ENCODE measurements at places on chromosomes 4 and X.

GRCh38 chr4:185016946-185017758, 1.1 kb upstream of the HELT start:
- DNase-seq, result no peak

DNA sequence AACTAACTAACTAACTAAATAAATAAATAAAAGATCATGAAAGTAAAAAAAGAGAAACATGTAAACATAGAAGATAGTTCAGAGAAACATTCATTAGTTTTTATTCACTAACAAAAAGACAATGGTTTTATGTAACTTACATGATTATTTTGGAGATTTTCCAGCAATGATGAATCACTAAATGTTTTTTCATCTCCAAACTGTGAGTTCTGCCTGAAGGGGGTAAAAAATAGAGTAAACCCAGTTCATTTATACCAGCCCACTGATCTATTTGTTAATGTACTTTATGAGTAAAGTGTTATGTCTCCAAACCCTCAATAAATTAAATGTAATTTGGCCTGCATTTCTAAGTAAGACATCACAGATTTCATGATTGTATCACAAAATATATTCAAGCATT, 101.1 kb downstream of the ATP8A1 start:
- DNase-seq, result no peak

DNA sequence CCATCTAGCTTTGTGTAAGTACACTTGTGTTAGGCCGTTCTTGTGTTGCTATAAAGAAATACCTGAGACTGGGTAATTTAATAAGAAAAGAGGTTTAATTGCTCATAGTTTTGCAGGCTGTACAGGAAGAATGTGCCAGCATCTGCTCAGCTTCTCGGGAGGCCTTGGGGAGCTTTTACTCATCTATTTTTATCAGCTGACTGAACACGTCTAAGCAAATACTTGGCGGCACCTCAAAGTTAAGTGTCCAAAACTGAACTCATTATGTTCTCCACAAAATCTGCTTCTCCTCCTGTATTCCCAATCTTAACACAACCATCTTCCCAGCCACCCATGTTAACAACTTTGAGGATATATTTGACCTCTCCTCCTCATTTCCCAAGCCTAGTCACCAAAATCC, 42.4 kb upstream of the GATB start:
- DNase-seq, result no peak

- no peak for DNase-seq
Measured at GRCh38 chrX:40663880-40664630, 16.7 kb upstream of the CXorf38 start.

GRCh38 chr4:89434364-89434988, 126.9 kb upstream of the GPRIN3 start:
- no peak for DNase-seq

DNA sequence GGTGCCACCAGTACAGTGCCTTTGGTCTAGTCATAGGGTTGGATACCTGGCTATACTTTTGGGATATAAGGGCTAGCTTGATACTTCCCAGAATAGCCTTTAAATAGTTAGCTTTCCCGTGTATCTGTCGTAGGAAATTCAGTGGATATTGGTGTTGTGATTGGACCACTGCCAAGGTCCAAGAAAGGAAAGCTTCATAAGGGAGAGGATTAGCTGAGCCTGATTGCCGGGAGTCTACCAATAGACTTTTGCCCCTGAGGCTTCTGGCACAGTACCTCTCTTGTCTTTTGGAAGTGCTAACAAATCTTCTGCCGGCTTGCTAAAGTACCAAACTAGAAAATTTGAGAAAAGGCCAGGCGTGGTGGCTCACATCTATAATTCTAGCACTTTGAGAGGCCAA, 350.6 kb downstream of the CHIC1 start:
- no peak for DNase-seq

GRCh38 chr4:188387179-188387791, 248.0 kb downstream of the TRIML1 start:
- DNase-seq, result no peak

GRCh38 chrX:48696909-48697727, 584 bp downstream of the SUV39H1 start:
- DNase-seq, result no peak

DNA sequence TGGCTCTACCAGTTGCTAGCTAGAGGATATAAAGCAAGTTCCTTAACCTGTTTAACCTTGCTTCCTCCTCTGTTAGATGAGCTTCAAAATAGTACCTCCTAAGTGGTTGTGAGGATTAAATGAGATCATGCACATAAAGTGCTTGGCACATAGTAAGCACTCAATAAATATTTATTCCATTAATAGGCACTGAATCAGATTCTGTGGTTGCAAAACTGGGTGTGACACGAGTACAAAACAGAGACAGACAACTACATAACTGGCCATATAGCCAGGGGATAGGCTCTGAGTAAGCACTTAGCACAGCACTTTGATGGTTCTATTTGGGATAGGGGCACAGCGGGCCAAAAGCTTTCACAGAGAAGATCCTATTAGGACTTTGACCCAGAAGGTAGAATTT, 150.3 kb downstream of the RELL1 start:
- DNase-seq, result no peak

GRCh38 chrX:24494647-24495075, 29.6 kb downstream of the PDK3 start:
- no peak for DNase-seq

GRCh38 chrX:11609109-11609508, 56.6 kb downstream of the ARHGAP6 start:
- DNase-seq, result no peak

GRCh38 chr4:105280338-105281123, 133.9 kb downstream of the TET2 start:
- DNase-seq, result no peak

- no peak for DNase-seq
Measured at GRCh38 chr4:81486502-81486901, 14.8 kb upstream of the RASGEF1B start.

DNA sequence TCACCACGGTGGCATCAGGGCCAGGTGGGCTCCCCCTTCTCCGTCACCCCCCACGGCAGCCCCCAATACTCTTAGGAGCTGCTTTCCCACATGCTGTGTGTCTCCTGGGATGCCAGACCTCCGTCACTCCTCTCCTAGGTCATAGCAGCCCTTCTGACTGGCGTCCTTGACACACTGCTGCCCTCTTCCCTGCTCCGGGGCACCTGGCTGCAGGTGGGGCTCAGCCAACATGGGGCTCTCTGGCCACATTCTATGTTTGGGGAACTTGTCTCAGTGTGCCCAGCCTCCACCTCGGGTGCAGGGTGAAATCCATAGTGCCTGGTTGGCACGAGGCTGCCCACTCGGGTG, 13.8 kb downstream of the TMEM175 start:
- no peak for DNase-seq

- no peak for DNase-seq
Measured at GRCh38 chrX:41737065-41737464, 13.1 kb downstream of the GPR82 start.

GRCh38 chr4:165765053-165765452, 108.0 kb upstream of the TLL1 start:
- DNase-seq, result no peak

GRCh38 chr4:73211968-73212367, 46.6 kb downstream of the ANKRD17 start:
- DNase-seq, result no peak

DNA sequence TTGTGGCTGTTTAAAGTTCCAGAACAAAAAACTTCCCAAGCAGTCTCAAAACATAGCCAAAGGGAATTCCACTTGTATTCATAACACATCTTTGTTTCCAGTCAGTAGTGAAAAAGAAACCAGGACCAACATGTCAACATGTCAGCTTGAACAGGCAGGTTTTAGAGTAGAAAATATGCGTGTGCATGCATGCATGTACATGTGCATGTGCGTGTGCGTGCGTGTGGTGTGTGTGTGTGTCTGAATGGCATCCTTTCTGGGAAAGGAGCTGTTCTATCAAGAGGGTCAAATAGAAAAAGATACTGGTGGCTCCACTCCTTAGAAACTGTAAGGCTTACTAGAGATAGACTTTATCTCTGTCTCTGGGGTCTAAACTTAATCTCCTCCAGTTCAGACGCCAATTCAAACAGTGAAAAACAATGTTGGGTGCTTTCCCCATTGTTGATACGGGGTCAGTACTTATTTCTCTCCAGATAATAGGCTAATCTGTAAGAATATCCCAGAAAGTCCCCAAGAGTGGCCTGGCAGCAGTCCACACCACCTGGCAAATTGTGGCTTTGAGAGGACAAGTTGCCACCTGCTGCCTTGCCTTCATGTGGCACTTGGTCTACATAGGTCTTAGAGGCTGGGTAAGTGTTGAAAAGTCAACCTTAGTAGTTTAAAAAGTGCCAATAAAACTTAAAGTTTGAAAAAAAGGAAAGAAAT, 110.4 kb downstream of the SCD5 start:
- no peak for DNase-seq

GRCh38 chrX:25005382-25006185, 10.2 kb downstream of the ARX start:
- no peak for DNase-seq

- peak; percentile 2 for DNase-seq
Measured at GRCh38 chr4:1470816-1471442, 64.7 kb upstream of the NKX1-1 start.

GRCh38 chr4:168831585-168831918, 178.5 kb downstream of the CBR4 start:
- DNase-seq, result no peak

DNA sequence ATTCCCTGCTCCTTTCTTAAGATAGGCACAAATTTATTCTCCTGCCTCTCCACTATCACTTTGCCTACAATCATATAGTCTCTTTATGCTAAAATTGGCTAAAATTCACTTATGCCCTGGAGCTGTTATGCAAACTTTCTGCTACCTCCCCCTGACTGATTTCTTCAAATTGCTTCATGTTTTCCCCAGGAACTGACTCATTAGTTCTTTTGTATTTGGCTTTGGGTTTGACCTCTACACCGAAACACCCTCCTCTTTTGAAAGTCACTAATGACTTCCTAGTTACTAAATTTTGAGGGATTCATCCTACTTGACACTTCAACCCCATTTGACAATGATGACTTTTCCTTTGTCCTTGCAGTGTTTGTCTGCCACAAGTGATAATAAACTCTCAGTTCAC, 222.6 kb downstream of the NDST4 start:
- no peak for DNase-seq

DNA sequence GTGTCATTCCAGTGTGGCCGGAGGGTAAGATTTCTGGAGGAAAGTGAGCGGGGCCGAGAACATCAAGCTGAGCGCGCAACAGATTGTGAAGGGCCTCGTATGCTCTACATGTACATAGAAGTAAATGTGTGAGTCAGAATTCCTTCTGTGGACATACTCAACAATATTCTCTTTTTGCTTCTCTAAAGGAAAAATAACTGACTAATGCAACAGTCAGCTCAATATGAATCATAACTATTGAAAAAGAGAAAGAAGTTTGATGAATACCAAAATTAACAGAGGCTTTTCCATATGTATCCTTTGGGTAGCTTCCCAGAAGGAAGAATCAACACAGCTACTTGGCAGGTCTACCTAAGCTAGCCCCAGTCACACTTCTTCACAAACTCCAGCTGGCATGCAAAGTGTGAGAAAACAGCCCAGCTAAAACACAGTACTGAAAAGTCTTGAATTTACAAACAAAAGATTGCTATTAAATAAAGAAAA, 87.5 kb upstream of the ZFP42 start:
- DNase-seq, result no peak

DNA sequence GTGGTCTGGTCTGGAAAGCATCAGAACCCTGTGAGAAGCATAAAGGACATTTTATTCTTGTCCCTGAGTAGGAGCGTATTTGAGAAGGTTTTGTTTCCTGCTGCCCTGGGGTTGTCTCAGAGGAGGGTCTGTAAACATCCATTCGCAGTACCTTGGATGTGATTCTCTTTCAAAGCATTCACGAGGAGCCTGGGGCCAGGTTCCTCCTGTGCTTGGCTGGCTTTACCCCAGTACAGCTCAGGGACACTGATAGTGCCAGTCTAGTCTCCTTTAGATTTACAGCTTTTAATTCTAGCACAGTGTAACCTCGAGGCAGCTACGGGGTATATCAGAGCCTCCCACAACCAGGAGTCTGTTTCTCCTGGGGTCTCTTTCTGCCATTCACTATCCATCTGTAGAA, 2.7 kb downstream of the CLRN2 start:
- DNase-seq, result no peak

- DNase-seq, result no peak
Measured at GRCh38 chrX:16476692-16477091, 173.3 kb upstream of the S100G start.

GRCh38 chr4:81180916-81181315, 34.1 kb downstream of the PRKG2 start:
- DNase-seq, result no peak

- DNase-seq, result no peak
Measured at GRCh38 chr4:74570095-74570494, 125.2 kb downstream of the AREG start.

GRCh38 chr4:176268963-176269362, at the start of gene ASB5:
TSS of gene ASB5 (minus strand) at chr4:176269222. CDS start at chr4:176269108, 114 bp downstream.
- no peak for DNase-seq

DNA sequence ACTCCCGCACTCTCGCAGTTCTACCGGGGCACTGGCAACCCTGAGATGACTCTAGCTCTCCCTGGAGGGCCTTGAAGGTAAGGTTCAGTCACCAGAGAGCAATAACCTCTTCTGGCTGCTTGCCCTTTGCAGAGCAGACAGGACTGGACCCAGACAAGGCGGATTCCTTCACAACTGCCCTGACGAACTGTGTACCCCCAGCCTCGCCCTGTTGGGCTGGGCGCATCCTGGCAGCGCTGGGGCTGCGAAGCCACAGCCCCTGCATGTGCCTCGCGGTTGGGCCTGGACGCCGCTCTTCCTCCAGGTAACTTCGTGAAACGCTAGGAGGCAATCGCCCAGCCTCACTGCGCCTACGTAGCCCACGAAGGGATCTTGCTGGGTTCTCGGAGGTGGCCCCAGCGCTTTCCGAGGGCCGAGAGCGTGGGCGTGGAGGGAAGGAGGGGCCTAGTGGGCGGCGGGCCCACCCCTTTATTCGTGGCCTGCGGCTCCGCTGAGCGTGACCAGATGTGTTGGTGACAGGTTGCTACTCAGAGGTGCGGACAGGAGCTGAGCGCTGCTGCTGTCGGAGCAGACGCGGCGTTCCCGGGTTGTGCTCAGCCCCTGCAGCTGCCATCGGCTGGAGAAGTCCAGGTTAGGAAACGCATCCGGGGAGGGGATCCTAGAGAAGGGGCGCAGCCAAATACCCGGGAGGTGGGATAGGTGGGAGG, 1.9 kb upstream of the MAMLD1 start:
- no peak for DNase-seq

GRCh38 chr4:150278206-150278605, 200.0 kb downstream of the DCLK2 start:
- DNase-seq, result no peak

DNA sequence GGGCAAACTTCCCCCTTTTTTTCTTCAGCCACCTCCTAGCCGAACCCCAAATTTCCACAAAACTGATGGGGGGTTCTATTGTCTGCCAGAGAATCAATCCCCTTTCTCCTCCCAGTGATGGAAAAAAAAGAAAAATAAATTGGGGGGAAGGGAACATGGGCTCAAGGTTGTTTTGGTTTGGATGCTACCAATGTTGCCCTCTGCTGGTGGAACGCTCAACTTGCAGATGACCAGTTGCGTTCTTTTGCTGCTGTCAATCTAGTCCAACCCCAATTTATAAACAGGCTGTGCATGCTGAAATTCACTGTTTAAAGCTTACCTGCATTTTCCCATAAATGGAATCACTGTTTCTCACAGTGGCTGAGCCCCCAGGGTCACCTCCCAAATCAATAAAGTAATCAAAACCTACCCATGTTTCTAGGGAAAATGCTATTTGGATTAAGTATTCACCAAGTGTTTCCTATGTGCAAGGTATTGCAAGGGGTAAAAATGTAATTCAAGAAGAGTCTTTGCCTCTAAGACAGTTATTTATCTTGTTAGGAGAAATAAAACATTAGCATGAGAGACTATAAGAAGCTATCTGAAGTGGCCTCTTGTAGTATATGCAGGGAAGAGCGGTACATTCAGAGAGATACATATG, 116.7 kb upstream of the TMEM164 start:
- DNase-seq, result no peak

- no peak for DNase-seq
Measured at GRCh38 chr4:86414686-86415085, 54.8 kb upstream of the MAPK10 start.

Data from activated T-helper 1 cell treated with anti-CD3 and anti-CD28 coated beads, Interleukin-2, amount 50 U/mL, for 16 hours (primary cell).